ENCODE measurements at places on chromosomes 6 and 20.
A peak's percentile ranks its signal among the peaks of the same experiment; 100 is the strongest.

DNA sequence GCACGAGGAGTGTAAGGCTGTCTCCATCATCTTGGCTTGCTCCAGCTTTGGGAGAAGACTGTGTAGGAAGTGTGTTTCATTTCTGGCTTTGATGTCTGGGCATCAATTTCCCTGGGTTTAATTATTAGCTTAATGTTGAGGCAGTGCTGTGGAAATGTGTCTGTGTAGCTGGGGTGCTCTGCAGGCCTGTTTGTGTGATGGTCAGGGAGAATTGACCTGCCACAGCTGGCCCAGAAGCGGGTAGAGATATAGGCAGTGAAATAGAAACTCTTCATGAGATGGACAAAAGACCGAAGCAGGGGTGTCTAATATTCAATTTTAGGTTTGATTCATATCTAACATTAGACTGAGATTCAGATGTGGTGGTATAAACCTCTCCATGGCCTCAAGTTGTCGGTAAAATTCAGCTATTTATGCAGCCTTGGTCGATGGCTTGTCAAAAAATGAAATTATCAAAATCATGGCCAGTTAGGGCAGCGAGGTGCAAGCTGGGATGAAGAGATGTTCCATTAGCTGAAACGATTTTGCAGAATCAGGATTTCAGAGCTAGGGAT lies 95.3 kb upstream of the SNX9 start:
- DNase-seq, result no peak

DNA sequence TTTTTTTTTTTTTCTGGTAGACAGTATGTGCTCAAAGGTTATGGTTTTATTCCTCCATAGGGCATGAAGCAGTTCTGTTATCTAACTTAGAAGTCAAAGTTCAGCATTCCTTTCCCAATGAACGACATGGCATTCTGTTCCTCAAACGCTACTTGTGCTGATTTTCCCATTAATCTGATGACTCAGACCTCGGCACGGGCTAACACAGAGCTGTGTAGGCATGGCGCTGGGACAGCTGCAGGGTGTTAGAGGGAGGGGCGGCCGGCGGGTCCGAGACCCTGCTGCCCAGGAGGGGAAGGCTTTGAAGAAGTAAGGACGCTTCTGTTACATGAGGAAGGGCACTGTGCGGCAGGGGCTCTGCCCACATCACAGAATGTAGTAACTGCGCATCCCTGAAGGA lies 93.6 kb upstream of the AGPAT4 start:
- DNase-seq, result no peak

DNA sequence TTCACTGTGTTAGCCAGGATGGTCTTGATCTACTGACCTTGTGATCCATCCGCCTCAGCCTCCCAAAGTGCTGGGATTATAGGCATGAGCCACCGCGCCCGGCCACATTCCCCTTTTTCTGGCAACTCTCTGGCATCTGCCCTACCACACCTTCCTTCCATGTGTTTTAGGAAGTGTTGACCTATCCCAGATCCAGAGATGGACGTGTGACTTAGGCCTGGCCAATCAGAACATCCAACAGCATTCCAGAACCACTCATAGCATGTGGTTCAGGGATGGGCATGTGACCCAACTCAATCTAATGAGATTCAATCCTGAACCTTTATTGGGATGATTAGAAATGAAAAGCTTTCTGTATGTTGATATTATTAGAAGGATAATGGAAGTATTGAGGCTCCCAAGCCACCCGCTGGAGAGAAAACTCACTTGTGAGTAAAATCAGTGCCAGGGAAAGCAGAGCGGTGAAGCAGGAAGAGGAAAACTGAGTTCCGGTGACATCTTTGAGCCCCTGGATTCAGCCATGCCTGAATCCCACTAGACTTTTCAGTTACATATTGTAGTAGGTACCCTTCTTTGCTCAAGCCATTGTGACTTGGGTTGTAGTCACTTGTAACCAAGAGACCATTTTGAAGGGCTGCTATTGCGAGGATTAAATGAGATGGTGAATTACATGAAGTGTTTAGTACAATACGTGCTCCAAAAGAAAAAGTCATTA lies 42.8 kb upstream of the ARFGEF2 start:
- DNase-seq, result no peak

DNA sequence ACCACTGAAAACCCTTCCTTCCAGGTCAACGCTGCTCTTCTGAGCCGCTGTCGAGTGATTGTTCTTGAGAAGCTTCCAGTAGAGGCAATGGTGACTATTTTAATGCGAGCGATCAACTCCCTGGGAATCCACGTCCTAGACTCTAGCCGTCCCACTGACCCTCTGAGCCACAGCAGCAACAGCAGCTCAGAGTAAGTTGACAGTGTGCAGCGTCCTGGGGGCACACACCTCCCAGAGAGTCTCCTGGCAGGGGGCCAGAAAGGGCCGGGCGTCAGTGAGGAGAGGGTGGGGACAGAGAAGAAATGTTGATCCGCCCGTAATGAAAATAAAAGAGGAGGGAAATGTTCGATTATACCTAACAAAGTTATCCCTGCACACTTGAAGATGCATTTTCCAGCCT lies 5.0 kb downstream of the WRNIP1 start:
- DNase-seq, result no peak

GRCh38 chr6:104580452-104580851 lies 279.3 kb downstream of the HACE1 start:
- DNase-seq, result no peak

GRCh38 chr20:22489626-22490286 lies 94.6 kb downstream of the FOXA2 start:
- no peak for DNase-seq

- DNase-seq, result no peak
These were observed 121.7 kb downstream of the MRPL14 start for GRCh38 chr6:44005507-44005903.

DNA sequence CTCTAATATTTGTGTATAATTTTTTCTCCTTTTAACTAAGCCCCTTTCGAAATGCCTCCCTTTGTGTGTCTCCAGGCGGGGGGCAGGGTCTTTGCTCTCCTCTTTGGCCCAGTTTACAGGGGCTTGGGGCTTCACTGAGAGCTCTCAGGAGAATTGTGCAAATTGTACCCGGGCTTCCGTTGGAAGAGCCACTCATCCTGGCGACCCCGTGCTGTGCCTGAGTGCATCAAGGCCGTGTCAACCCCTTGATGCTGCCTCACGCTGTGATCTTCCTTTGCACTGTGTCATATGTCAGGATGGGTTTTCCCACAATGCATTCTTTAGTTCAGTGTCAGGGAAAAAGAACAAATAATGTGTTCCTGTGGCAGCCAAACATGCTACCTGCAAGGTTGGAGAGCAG lies 118.0 kb upstream of the POU3F2 start:
- DNase-seq, result no peak

DNA sequence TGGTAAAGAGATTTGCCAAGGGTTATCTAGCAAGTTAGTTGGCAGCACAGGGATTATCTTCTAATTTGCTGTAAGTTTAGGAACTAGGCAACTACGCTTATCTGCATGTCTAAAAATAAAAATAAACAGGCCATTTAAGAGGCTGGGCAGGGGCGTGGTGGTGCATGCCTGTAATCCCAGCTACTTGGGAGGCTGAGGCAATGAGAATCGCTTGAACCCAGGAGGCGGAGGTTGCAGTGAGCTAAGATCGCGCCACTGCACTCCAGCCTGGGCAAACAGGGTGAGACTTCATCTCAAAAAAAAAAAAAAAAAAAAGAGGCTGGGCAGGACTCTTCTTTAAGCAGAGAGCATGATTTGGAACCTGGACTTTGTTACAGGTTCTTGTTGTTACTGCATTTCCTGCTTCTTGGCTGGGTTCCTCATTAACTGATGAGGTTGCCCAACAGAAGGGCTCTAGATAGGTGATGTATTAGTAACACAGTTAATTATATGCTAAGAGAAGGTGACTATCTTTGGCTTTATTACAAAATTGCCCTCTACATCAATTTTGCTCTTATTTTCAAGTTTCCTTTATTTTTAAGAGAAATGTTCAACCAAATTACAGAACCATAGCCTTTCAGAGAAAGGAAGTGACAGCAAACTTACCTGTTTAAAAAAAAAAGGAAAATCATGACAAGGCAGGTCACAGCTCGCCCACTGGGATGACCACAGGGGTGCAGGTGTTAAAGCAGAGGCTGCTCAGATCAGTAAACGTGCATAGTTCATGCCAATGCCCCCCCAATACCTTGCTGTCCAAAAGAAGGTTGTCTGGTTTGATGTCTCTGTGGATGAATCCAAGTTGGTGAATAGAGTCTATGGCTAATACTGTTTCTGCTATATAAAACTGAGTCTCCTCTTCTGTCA lies 32.5 kb downstream of the STK38 start:
- DNase-seq, result no peak

- no peak for DNase-seq
These were observed 5.4 kb downstream of the NELFCD start for GRCh38 chr20:58986286-58986967.

- no peak for DNase-seq
These were observed 95.0 kb downstream of the AIG1 start for GRCh38 chr6:143155681-143156080.

DNA sequence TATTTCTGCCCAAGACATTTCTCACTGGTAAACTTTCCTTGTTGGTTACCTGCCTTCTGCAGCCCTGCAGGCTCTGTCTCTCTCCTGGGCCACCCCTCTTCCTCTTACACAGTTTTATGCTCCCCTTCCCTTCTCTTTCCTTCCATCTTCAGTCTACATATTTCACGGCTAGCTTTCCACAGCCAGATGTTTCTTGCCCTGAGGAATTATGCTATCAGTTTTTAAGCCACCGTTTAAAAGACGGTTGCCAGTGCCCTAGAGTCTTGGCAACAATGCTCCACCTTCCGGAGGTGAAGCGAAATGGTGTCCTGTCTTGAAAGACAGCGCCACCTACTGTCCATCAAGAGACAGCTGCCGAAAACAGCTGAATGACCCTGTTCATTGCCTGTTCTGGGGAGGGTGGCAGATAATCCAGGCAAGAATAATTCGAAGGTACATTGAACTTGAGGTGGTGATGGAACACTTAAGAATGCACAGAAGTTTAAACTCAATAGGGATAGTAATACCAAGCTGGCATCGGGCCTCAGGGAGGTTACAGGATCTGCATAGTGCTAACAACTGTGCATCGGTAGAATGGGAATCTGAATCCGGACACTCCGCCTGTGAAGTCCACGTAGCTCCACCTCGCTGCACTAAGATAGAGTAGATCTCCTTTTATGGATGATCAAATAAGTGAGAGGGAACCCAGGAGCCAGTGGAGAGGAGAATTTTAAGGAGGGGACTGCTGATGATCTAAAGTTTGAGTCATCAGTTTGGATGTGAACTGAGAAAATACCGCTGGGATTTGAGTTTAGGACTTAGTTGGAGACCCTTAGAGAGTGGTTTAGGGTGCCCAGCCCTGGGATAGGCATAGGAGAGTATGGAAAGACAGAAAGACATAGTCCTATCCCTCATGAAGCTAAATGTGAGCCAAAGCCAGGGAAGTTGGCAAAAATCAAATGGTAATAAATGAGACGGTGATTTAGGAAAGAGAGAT lies 4.8 kb upstream of the TRIM40 start:
- peak; percentile 42 for DNase-seq

- DNase-seq, result no peak
These were observed 9.8 kb upstream of the AMD1 start for GRCh38 chr6:110864824-110865223.

- no peak for DNase-seq
These were observed 8.1 kb downstream of the SYCP2L start for GRCh38 chr6:10894958-10895357.
